Memory B cell (primary cell): ENCODE measurements at places on chromosomes 5 and 9.

GRCh38 chr5:174083056-174083827 is 37.7 kb downstream of the NSG2 start:
- H3K27ac ChIP-seq = no peak overlapping the region
- H3K27me3 ChIP-seq = peaks cover 9% of the 10 kb centered on the region

DNA sequence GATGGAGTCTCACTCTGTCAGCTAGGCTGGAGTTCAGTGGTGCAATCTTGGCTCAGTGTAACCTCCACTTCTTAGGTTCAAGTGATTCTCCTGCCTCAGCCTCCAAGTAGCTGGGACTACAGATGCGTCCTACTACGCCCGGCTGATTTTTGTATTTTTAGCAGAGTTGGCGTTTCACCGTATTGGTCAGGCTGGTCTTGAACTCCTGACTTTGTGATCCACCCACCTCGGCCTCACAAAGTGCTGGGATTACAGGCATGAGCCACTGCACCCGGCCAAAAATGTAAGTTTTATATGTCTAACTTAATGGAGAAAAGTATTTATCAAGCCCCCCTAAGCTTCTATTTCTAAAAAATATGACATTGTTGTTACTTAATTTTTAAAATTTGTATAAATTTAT is 98.2 kb upstream of the RIOK2 start:
- no peak overlapping the region for H3K27ac ChIP-seq
- no peak for DNase-seq
- no peaks in the 10 kb centered on the region for H3K4me1 ChIP-seq
- peaks cover 2% of the 10 kb centered on the region for H3K27me3 ChIP-seq

- H3K27me3 ChIP-seq = peaks cover 6% of the 10 kb centered on the region
- no peaks in the 10 kb centered on the region for H3K36me3 ChIP-seq
- H3K4me1 ChIP-seq = no peaks in the 10 kb centered on the region
- no peak for DNase-seq
- H3K4me3 ChIP-seq = no peak overlapping the region
Measured at GRCh38 chr5:122126177-122126755, 3.1 kb upstream of the ZNF474 start.

- H3K27me3 ChIP-seq = no peaks in the 10 kb centered on the region
- peak overlapping the region; percentile 49 for H3K4me3 ChIP-seq
- peak overlapping the region; percentile 61 for H3K27ac ChIP-seq
Measured at GRCh38 chr9:120921661-120922181, 4.9 kb downstream of the TRAF1 start.

GRCh38 chr9:18923167-18923566 is 109.8 kb downstream of the SAXO1 start:
- no peaks in the 10 kb centered on the region for H3K4me1 ChIP-seq
- H3K4me3 ChIP-seq = no peak overlapping the region
- H3K27me3 ChIP-seq = no peaks in the 10 kb centered on the region
- DNase-seq = no peak

DNA sequence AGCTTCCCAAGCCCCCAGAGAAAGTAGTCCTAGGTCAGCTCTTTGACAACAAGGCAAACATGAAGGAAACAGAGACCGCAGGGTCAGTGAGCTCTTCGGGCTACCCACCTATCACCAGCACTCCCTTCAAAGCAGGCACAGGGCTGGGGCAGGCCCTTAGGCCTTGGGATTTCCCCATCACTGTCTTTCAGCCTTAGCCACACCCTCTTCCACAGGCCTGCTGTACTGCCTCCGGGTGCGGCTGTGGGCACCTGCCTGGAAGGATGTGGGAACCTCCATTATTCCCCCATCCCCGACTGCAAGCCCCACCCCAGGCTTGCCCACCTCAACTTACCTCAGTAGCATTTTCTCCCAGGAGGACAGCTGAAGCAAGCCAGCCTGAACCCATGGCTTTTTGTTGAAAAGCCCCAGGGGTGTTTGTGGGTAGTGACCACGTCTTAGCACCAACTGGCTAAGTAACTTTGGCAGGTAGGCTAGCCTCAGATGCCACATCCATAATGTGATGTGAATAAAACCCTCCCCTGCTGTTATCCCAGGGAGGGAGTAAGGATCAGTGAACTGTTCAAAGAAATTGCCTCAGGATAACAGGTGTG is 100.2 kb downstream of the PIK3R1 start:
- H3K27me3 ChIP-seq = peaks cover 1% of the 10 kb centered on the region
- H3K27ac ChIP-seq = peak overlapping the region; percentile 35
- peaks cover 10% of the 10 kb centered on the region for H3K4me1 ChIP-seq
- peak; percentile 8 for DNase-seq

- peak overlapping the region; percentile 88 for H3K27ac ChIP-seq
- no peaks in the 10 kb centered on the region for H3K27me3 ChIP-seq
- DNase-seq = no peak
Measured at GRCh38 chr5:157475432-157475831, 15.4 kb downstream of the NIPAL4 start.

DNA sequence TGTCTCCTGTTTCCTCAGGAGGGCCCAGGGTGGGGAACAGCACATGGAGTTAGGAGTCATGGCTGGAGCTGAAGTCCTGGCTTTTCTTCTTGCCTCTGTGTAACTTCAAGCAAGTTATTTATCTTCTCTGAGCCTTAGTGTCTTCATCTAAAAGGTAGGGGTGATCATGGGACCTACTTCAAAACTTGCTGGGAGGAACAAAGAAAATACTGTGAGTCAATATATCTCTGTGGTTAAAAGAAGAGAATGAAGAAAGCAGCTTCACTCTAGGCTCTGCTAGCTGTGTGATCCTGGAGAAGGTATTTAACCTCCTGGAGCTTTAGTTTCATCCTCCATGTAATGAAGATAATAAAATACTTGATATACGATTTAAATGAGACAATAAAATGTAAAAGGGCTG is 26.5 kb downstream of the AFAP1L1 start:
- no peaks in the 10 kb centered on the region for H3K36me3 ChIP-seq
- no peak overlapping the region for H3K27ac ChIP-seq
- no peak overlapping the region for H3K4me3 ChIP-seq
- peaks cover 12% of the 10 kb centered on the region for H3K27me3 ChIP-seq

GRCh38 chr9:136622538-136622948 is 40.2 kb upstream of the EGFL7 start:
- H3K4me3 ChIP-seq = no peak overlapping the region
- no peak overlapping the region for H3K27ac ChIP-seq
- no peaks in the 10 kb centered on the region for H3K36me3 ChIP-seq
- peaks cover 26% of the 10 kb centered on the region for H3K4me1 ChIP-seq
- H3K27me3 ChIP-seq = peaks cover 6% of the 10 kb centered on the region

DNA sequence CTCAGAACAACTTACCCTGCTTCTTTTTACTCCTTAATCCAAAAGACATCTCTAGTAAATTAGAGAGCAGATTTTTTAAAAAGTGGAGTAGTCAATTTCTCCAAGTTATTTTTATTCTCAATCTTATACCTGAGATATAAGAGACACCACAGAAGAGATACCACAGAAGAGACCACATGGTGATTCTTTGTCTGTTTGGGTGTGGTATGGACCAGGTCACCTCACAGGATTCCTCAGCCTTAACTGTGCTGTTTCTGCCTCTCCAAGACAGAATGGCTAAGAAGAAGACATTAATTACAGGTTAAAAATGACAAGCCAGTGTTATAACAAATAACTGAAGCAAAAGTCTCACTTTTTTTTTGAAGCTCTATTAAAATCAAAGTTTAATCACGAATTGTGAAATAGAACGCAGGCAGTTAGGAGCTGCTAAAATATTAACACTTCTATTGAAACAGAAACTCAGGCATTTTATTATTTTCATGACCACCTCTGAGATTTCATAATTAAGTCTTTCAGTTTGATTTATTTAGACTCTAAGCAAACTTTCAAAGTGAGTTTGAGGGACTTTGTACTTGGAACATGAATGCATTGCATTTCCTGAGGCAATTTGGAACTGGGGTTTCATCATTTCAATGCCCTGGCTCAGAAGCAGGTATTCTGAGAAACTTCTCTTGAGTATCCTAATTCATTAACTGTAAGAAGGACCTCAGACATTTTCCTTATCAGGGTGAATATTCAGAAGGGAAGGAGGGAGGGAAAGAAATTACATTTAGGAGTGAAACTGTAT is 280.7 kb downstream of the KCTD16 start:
- DNase-seq = no peak
- no peak overlapping the region for H3K4me3 ChIP-seq

DNA sequence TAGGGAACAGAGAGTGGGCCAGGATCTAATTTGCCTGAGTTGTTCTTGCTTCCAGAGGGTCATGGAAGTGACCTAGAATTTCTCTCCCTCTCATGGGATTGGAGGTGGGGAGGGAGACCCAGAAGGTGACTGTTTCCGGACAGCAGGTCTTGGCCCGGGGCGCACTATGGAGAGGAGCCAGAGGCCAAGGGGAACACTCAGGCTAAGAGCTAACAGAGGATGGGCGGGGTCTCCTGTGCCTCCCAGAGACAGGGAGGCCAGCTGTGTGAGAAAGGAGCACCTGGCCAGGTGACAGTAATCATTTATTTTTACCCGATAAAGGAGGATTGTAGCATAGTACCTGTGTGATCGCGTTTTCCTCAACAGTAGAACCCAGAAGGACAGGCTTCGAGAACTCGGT is 50.9 kb upstream of the ANKH start:
- peaks cover 3% of the 10 kb centered on the region for H3K27me3 ChIP-seq
- H3K36me3 ChIP-seq = no peaks in the 10 kb centered on the region
- H3K4me3 ChIP-seq = no peak overlapping the region
- peaks cover 6% of the 10 kb centered on the region for H3K4me1 ChIP-seq
- H3K27ac ChIP-seq = no peak overlapping the region

- no peaks in the 10 kb centered on the region for H3K36me3 ChIP-seq
- H3K4me1 ChIP-seq = no peaks in the 10 kb centered on the region
- no peak overlapping the region for H3K4me3 ChIP-seq
- no peak for DNase-seq
- H3K27me3 ChIP-seq = no peaks in the 10 kb centered on the region
Measured at GRCh38 chr9:2568689-2569088, 52.9 kb upstream of the VLDLR start.

GRCh38 chr9:94919376-94920098 is 193.0 kb downstream of the AOPEP start:
- H3K27me3 ChIP-seq = no peaks in the 10 kb centered on the region
- peaks cover 10% of the 10 kb centered on the region for H3K36me3 ChIP-seq
- H3K27ac ChIP-seq = no peak overlapping the region
- no peak overlapping the region for H3K4me3 ChIP-seq

- H3K4me3 ChIP-seq = no peak overlapping the region
- H3K36me3 ChIP-seq = peaks cover 31% of the 10 kb centered on the region
- no peak overlapping the region for H3K27ac ChIP-seq
- H3K4me1 ChIP-seq = no peaks in the 10 kb centered on the region
- no peaks in the 10 kb centered on the region for H3K27me3 ChIP-seq
Measured at GRCh38 chr5:116442095-116442534, 132.5 kb downstream of the SEMA6A start.

DNA sequence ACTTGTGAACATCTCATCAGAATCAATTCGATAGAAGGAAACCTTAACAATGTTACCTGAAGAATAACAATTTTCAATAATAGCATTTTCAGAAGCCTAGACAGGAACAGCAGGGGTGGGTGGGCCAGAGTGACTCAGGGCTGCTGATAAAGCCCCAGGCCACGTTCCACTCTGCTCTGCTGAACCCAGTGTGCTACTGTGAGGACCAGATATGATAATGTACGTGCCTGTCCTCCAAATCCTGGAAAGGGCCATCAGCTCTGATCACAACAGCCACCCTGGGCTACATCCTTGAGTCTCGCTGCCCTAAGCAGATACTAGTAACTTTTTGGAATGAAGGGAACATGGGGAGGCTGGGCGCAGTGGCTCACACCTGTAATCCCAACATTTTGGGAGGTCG is 91.3 kb downstream of the PRRT1B start:
- peaks cover 16% of the 10 kb centered on the region for H3K4me1 ChIP-seq
- DNase-seq = no peak
- peaks cover 29% of the 10 kb centered on the region for H3K36me3 ChIP-seq
- no peak overlapping the region for H3K4me3 ChIP-seq

GRCh38 chr9:100990605-100991381 is 37.7 kb upstream of the PLPPR1 start:
- H3K27ac ChIP-seq = no peak overlapping the region
- no peaks in the 10 kb centered on the region for H3K27me3 ChIP-seq
- H3K4me3 ChIP-seq = no peak overlapping the region
- H3K4me1 ChIP-seq = no peaks in the 10 kb centered on the region
- DNase-seq = no peak

DNA sequence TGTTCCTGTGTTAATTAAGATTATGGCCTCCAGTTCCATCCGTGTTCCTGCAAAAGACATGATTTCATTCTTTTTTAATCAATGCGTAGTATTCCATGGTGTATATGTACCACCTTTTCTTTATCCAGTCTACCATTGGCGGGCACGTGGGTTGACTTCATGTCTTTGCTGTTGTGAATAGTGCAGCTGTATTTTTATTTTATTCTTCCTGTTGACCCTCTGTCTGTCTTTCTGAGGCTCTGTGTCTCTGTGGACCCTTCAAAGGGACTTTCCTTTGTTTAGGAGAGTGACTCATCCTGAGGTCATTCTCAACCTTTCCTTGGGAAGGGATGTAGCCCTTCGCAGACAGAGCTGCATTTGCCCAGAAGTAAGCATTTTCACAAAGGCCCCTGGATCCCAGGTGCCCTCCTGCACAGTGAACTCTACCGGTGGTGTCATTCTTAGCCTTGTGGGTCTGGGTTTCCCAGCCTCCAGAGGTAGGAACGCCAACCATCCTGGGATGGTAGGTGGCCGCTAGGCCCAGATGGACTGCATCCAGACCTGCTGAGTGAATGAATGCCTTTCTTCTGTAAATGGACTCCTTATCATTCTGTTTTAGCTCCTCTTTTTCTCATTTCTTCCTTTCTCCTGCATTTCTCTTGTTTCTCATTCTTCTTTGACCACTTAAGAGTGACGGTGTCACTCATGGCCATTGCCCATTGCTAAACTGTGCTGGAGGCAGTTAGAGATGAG is 22.4 kb downstream of the TRIO start:
- DNase-seq = no peak
- H3K27ac ChIP-seq = peak overlapping the region; percentile 94
- peaks cover 64% of the 10 kb centered on the region for H3K4me1 ChIP-seq

DNA sequence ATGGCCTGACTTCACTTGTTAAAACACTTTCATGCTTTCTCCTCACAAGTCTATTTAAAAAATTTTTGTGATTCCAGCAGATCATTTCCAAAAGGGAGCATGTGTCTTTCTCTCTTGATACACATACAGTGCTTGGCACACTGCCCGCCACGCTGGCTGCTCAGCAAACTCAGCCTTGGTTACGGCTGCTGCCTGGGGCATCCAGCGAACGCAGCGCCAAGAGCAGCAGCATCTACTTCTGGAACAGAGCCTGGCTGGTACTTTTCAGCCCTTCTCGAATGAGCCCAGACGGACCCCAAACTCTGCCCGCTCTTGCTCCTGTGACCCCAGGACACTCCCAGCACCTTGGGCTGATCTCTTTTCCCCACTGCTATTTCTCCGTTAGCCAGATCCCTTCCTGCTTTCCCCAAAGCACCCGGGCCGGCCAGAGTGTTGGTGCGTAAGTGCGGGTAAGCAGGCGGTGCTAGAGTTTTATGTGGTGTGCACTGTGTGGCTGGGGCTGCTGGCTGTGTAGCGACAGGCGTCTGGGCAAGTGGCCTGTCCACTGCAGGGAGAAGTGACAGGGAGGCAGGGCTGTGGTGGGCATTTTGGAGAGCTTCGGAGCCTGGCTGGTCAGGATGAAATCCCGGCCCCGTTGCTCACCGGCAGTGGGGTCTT is 73.2 kb downstream of the SH3PXD2B start:
- no peak overlapping the region for H3K4me3 ChIP-seq
- no peaks in the 10 kb centered on the region for H3K36me3 ChIP-seq
- peaks cover 1% of the 10 kb centered on the region for H3K27me3 ChIP-seq
